ENCODE measurements at places on chromosomes 3 and 15.

DNA sequence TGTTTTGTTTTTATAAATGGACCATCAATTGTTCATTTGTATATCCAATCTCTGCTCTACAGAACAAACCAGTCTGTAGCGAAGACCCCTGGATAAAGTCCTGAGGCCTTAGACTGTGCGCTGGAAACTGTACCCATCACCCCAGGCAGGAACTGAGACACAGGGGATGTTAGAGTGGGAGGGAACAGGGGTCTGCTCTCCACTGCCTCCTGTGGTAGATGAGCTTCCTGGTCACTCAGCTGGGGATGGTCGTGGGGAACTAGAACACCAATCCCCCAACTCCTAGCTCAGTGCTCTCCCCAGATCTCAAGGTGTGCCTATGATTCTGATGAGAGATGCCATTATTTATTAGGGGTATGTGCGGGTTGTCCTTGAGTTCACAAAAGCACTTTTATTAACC is 340.2 kb upstream of the IGF1R start:
- no peak for DNase-seq

- no peak for DNase-seq
These were observed 5.7 kb downstream of the MORF4L1 start for GRCh38 chr15:78878356-78878755.

DNA sequence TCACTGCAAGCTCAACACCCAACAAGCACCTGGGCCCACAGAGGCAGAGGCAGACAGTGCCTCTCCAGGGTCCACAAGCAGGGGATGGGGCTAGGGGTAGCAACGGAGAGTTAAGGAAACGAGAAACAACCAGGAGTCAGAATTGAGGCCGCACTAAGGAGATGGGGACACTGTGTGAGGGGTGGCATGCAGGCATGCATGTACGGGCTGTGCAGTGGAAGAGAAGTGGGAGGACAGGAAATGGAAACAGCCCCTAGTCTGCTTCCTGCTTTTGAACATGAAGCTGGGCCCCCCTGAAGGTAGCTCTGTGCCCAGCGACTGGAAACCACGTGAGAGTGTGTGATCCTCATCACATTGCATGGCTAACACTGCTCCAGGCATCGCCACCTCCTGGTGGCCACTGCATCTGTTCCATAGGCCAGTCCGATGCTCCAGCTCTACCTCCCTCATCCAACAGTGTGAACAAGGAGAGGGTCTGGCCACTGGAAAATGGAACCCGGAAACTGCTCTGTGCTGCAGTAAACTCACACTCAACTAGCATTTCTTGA is 44.0 kb downstream of the XXYLT1 start:
- no peak for DNase-seq

GRCh38 chr15:84824260-84825007 is 7.3 kb downstream of the ALPK3 start:
- DNase-seq = no peak
